ENCODE measurements at places on chromosomes 7 and 10.

DNA sequence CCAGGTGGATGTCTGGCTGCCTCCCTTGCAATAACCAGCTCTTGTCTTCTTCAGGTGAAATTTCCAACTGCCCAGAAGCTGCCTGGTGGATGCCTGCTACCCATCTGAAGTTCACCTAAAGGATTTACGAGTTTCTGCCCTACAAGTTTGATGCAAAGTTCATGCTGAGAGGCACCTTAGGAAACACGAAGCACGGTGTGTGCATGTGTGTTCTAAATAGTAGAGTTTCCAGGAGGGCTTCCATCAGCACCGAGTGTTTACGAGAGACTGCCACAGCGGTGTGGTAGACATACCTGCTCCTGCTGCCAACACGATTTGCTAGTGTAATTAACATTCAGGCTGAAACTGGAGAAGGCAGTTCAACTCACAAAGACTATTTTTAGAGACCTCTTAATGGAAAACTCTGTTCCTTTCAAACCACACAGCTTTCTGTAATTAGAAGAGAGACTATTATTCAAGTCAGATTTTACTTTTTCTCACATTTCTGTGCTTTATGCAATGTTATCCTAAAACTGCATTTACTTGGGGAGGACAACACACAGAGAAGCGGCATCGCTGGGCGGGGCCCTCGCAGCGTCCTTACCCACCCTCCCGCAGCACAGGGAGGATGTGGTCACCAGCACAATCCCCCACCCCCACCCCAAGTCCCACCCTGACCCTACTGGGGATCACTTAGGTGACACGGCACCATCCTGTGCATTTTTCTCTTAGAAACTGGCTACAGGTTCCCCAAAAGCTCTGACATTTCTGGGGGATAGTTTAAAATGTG is 15.5 kb upstream of the CPXM2 start:
- H3K27me3 ChIP-seq = peaks cover 8% of the 10 kb centered on the region
- H3K4me3 ChIP-seq = peak overlapping the region; percentile 87
- no peak overlapping the region for H3K27ac ChIP-seq
- no peak for DNase-seq

- H3K27me3 ChIP-seq = peaks cover 2% of the 10 kb centered on the region
- H3K27ac ChIP-seq = no peak overlapping the region
- no peak for DNase-seq
- peaks cover 15% of the 10 kb centered on the region for H3K4me1 ChIP-seq
- no peaks in the 10 kb centered on the region for H3K36me3 ChIP-seq
- peak overlapping the region; percentile 96 for H3K4me3 ChIP-seq
Measured at GRCh38 chr7:65749518-65749917, 123.4 kb upstream of the VKORC1L1 start.

DNA sequence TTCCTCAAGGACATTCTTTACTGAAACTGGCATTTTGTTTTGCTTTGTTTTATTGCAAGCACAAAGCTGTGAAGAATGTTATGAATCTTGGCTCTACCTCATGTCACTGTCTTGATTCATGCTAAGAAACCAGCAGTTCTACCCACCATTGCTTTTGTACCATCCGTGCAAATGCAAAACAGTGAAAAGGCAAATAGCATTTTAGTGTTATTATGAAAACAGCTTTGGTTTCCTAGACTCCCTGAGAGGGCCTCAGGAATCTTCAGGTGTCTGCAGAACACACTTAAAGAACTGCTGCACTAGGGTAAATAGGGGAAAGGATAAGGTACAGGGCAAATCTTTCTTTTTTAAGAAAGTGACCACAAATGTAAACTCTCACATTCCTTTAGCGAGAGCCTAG is 318.9 kb downstream of the AHR start:
- H3K4me1 ChIP-seq = no peaks in the 10 kb centered on the region
- no peak overlapping the region for H3K27ac ChIP-seq
- H3K36me3 ChIP-seq = no peaks in the 10 kb centered on the region
- H3K4me3 ChIP-seq = no peak overlapping the region

GRCh38 chr10:60513281-60513680 is 123.6 kb upstream of the ANK3 start:
- no peaks in the 10 kb centered on the region for H3K36me3 ChIP-seq
- no peak for DNase-seq
- H3K27ac ChIP-seq = no peak overlapping the region
- no peak overlapping the region for H3K4me3 ChIP-seq
- H3K27me3 ChIP-seq = no peaks in the 10 kb centered on the region

DNA sequence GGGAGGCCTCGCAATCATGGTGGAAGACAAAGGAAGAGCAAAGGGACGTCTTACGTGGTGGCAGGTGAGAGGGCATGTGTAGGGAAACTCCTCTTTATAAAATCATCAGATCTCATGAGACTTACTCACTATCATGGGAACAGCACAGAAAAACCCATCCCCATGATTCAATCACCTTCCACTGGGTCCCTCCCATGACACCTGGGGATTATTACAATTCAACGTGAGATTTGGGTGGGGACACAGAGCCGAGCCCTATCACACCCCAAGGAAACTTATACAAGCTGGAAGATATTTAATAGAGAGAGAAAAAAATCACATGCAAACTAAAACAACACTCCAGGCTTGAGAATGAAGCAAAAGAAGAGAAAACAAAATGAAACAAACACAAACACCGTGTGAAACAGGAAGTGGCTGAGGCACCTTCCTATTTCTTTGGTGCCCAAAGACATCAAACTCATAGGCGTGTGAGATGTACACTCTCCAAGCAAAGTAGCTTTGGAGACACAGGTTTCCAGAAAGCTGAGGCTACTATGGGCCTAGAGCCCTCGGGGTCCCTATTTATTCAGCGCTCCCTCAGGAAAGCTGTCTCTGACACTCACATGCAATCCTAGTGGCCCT is 97.2 kb downstream of the PRKCQ start:
- H3K4me3 ChIP-seq = peak overlapping the region; percentile 77
- peaks cover 55% of the 10 kb centered on the region for H3K4me1 ChIP-seq
- DNase-seq = peak; percentile 54
- peaks cover 87% of the 10 kb centered on the region for H3K36me3 ChIP-seq
- peaks cover 3% of the 10 kb centered on the region for H3K27me3 ChIP-seq

GRCh38 chr7:121753944-121754343 is 119.0 kb upstream of the PTPRZ1 start:
- H3K4me1 ChIP-seq = no peaks in the 10 kb centered on the region
- DNase-seq = no peak
- no peak overlapping the region for H3K4me3 ChIP-seq
- H3K36me3 ChIP-seq = no peaks in the 10 kb centered on the region

DNA sequence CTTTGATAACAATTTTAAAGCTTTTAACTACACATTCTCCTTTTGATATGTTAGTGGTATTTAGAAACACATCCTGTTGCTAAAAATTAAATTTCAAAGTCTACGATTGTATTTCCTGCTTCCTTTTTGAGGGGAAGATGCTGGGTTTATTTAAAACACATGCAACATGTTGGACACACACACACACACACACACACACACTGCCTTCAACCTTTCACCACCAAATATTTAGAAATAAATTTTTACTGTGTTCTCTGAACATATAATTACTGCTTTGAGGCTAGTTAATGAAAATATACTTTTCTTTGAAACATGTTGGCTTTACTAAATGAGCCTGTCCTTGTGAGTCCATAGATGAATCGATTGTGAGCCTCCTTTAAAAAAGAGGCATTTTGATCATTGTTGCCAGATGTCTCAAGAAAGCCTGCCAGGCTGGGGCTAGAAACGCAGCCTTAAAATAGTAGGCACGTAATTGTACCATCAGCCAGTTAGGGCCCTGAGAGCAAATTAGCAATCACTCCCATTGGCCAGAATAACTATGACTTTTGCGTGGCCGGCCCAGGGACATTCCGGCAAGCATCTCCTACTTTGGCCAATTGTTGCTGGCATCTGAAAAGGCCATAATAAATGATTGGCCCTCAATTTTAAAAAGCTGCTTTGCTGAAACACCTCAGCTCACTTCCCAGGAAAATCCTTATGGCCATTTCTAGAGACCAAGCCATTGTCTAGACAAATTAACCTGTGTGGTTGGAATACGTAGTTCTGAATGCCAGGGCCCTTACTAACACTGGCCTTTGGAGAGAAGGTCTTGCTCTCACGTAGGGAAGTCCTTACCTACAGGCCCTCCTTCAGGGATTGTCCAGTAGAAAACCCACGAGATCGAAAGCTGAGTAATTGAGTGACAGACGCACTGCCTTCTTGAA is 9.9 kb upstream of the TEX36 start:
- H3K27me3 ChIP-seq = peaks cover 3% of the 10 kb centered on the region
- H3K27ac ChIP-seq = no peak overlapping the region
- H3K4me3 ChIP-seq = no peak overlapping the region
- DNase-seq = no peak

DNA sequence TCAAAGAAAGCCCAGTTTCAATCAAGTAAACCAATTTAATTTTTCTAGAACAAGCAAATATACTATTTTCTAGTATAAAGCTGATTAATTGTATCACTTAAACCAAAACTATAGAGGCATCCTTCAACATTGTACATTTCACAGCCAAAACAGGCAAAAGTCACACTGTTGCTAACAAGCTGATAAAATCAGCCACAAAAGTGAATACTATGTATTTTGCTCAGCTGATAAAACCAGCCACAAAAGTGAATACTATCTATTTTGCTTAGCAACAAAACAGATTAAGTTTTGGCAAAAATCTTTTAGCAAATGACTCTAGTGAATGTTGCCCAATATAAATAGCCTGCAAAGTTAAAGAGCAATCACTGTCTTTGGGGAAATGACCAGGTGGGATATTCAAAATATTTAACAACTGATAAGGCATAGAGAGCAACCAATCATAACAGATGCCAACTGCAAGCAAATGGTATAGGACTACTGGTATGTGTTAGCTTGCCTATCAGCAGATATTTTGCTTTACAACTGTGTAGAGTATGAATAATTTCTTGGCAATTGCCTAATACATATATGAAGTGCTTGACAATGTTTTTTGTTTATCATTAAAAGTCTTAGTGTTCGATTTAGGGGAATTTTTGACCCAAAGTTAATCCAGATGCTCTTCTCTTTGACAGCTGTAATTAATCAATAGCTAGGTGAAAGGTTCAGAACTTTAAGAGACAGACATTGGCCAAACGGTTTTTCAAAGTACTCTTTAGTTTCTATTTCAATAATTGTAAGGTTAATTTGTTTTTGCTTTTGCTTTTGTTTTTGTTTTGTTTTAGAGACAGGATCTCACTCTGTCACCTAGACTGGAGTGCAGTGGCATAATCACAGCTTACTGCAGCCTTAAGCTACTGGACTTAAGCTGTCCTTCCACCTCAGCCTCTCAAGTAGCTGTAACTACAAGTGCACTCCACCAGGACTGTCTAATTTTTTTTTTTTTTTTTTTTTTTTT is 44.4 kb upstream of the SP4 start:
- peak overlapping the region; percentile 67 for H3K4me3 ChIP-seq
- H3K27me3 ChIP-seq = no peaks in the 10 kb centered on the region
- H3K27ac ChIP-seq = peak overlapping the region; percentile 93
- DNase-seq = peak; percentile 54
- no peaks in the 10 kb centered on the region for H3K36me3 ChIP-seq

DNA sequence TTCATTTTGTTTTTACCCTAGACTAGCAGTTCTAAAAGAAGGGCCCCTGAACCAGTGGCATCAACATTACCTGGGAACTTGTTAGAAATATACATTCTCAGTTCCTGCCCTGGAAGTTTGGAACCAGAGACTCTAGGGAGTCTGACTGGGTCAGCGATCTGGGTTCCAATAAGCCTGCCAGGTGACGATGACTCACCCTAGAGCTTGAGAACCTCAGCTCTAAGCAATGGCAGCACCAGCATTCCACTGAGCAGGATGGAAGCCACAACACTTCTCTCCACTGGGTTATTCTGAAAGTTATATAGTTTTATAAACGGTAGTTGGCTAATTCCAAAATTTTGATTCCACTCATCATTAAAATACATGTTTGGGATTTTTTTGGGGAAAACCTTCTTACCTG is 97.0 kb upstream of the AMPH start:
- H3K4me3 ChIP-seq = no peak overlapping the region
- peaks cover 43% of the 10 kb centered on the region for H3K36me3 ChIP-seq
- no peaks in the 10 kb centered on the region for H3K4me1 ChIP-seq
- no peak for DNase-seq
- H3K27me3 ChIP-seq = no peaks in the 10 kb centered on the region
- H3K27ac ChIP-seq = no peak overlapping the region

GRCh38 chr10:28242555-28243204 is 60.2 kb downstream of the MPP7 start:
- H3K4me3 ChIP-seq = no peak overlapping the region
- H3K27me3 ChIP-seq = peaks cover 2% of the 10 kb centered on the region
- H3K27ac ChIP-seq = peak overlapping the region; percentile 28

DNA sequence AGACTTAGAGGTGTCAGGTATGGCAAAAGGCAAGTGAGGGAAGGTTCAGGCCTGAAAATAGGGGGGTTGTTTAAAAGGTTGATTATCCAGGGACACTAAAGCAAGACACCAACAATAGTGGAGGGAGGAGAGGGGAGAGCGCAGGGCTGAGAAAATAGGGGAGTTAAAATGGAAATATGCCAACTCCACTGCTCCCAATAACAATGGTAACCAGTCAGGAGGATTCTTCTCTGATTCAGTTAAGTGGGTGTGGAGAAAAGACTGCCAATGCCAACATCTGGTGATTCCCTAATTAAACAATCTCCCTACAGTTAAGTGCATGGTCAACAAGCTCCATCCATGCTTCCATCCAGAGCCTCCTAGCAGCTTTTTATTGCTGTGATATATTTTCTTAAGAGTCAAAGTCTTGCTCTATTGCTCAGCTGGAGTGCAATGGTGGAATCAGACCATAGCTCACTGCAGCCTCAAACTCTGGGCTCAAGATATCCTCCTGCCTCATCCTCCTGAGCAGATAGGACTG is 183.3 kb downstream of the JAZF1 start:
- no peaks in the 10 kb centered on the region for H3K36me3 ChIP-seq
- H3K4me3 ChIP-seq = no peak overlapping the region
- H3K27ac ChIP-seq = peak overlapping the region; percentile 53
- no peak for DNase-seq
- H3K27me3 ChIP-seq = no peaks in the 10 kb centered on the region
- H3K4me1 ChIP-seq = peaks cover 89% of the 10 kb centered on the region

DNA sequence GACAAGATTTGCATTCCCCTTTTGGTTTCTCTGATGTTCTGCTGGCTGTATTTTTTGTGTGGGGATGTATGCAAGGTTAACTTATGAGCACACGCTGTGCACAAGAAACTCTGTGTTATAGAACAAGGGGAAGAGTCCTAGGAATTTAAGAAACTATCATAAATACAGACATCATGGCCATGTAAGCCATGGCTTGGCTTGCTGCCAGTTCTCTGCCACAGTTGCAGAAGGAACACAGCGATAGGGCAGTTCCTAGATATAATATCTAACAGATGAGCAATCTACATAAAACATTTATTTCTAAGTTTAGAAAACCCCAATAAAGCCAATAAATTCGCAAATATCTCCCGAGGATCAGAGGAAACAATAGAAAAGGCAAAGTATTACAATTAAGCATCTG is 153.3 kb downstream of the LRRTM3 start:
- DNase-seq = no peak
- no peak overlapping the region for H3K27ac ChIP-seq
- no peak overlapping the region for H3K4me3 ChIP-seq
- H3K27me3 ChIP-seq = no peaks in the 10 kb centered on the region
- H3K36me3 ChIP-seq = no peaks in the 10 kb centered on the region
